ENCODE measurements at places on chromosomes 6 and 20. TPM values are rescaled to one million over a fixed set of nuclear protein-coding genes. Genes with fewer than 3 reads are reported as not detected.

DNA sequence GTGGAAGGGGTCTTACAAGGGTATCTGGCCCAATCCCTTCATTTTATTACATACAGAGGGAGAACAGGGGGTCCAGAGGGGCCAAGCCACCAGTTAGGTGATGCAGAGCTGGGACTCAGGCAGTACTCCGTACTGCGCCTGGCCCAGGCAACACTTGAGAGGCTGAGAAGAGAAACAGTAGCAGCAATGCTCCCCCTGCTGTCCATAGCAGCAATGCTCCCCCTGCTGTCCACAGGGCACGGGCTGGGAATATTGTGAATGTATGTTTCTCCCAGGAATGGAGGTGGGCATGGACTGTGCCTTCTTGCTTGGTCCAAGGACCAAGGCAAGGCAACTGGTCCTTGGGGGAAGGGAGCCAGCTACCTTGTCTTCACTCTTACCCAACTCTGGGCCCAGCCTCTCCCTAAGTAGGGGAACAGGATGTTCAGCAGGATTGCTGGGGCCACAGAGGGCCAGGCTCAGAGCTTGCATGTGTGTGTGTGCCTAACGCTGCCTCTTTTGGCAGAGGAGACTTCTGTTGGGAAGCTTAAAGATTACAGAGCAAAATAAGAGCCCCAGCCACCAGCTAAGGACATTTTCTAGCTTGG is 14.8 kb upstream of the FAM83C start:
- DNase-seq = no peak

GRCh38 chr6:109762166-109762565 is 71.1 kb downstream of the FIG4 start:
- DNase-seq = peak; percentile 27

DNA sequence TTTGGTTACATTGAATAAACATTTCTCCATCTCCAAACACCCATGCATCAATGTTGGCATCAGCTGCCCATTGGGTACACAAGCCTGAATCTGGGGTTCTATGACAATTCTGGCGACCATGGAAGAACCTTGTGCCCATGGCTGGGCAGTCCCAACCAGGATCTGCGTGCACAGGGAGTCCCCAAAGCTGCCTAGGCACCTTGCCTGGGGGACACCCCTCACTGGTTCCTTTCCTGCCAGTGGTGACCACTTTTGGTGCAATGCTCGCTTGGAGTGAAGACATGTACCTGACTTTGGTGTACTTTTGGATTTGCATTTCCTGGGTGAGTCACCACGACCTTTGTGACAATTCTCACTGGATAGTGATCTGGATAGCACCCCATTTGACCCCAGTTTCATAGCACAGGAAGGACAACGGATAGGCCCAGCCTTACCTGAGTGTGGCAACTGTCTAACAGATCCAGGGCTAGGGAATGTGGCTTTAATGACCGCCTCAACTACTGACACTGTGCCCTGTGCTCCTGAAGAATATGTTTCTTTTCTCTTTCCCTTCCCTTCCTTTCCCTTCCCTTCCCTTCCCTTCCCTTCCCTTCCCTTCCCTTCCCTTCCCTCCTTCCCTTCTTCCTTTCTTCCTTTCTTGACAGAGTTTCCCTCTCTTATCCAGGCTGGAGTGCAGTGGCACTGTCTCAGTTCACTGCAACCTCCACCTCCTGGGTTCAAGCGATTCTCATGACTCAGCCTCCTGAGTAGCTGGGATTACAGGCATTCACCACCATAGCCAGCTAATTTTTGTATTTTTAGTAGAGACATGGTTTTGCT is 7.1 kb downstream of the SPINT3 start:
- no peak for DNase-seq

DNA sequence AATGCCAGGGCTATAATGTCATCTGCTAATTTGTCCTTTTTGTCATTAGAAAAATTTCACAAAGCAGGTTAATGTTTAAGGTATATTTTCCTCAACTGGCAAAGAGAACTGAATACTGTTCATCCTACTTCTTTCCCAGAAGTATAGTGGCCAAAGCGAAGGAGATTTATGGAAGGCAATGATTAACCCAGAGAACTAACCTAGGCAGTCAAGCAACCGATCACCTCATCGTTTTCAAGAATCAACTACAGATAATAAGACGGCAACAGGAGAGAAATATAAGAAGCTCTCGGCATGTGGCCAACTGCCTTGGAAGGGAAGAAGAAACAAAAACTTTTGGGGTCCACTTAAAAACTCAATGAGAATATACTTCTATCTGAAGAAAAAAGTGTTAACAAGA is 38.2 kb downstream of the REV3L start:
- no peak for DNase-seq

GRCh38 chr6:168160506-168161370 is 81.7 kb upstream of the FRMD1 start:
- DNase-seq = no peak

PXDC1 gene
- 36.4 TPM for total RNA-seq

CST5 gene
- total RNA-seq = not detected

DNA sequence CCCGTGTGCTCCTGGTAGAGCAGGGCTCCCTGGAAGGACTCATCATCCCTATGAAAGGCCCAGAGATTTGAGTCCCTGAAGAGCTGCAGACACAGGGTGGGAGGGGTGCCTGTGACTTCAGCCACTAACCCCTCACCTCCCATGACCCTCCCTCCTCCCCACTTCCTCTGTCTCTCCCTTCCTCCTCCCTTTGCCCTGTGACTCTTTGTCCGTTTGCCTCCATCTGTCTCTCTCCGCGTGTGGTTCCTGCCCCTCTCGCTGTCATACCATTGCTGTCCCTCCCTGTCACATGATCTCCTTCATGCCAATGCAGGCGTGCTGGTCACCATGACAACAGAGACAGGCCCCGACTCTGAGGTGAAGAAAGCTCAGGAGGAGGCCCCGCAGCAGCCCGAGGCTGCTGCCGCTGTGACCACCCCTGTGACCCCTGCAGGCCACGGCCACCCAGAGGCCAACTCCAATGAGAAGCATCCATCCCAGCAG is 19.0 kb downstream of the EPB41L1 start:
- no peak for DNase-seq

CDC5L gene
- total RNA-seq = 25.9 TPM

DNA sequence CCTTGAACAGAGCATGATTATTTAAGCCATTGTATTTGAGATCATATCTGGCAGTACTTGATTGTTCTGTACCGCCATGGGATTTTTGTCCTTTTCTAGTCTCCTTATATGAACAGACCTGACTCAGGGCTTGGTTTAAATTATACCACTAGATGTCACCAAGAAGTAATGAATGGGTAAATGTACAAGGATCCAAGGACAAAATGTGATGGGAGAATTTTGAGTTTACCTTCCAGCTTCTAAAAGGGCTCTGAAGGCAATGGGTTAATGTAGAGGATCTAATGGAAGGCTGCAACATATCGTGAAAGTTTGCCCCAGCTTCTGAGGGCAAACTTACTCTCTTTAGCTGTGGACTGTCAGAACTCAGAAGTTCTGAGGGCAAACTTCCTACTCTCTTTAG is 12.0 kb downstream of the RNF8 start:
- DNase-seq = no peak

GRCh38 chr6:20711518-20711917 is 177.3 kb downstream of the CDKAL1 start:
- no peak for DNase-seq

- DNase-seq = no peak
Measured at GRCh38 chr6:145836170-145836569, 21.6 kb upstream of the FBXO30 start.

LPIN3 gene
- 17.8 TPM for total RNA-seq

GRCh38 chr6:132084811-132085509 is 133.8 kb upstream of the CCN2 start:
- DNase-seq = peak; percentile 95

MRPS18B gene
- total RNA-seq = 65.8 TPM

DNA sequence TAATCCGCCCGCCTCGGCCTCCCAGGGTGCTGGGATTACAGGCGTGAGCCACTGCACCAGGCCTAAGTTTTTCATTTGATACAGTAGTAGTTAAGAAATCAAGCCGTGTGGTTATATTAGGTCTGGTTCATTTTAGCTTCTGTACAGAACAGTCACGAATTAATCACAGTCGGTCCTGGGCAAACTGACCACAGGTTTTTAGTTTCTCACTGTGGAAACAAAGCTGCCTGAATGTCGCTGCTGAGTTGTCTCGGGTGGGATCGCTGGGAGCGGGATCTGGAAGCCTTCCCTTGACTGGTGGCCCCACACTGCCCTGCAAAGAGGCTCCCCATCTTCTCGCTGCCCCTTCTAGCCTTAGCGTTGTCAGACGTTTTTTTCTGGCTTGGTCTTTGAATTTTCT is 18.6 kb downstream of the UCKL1 start:
- no peak for DNase-seq

DZANK1 gene
- 1.4 TPM for total RNA-seq

GRCh38 chr20:15654208-15654649 is 919.0 kb downstream of the KIF16B start:
- DNase-seq = no peak

EPPIN gene
- not detected for total RNA-seq

TFAP2C gene
- 0.23 TPM for total RNA-seq

DNA sequence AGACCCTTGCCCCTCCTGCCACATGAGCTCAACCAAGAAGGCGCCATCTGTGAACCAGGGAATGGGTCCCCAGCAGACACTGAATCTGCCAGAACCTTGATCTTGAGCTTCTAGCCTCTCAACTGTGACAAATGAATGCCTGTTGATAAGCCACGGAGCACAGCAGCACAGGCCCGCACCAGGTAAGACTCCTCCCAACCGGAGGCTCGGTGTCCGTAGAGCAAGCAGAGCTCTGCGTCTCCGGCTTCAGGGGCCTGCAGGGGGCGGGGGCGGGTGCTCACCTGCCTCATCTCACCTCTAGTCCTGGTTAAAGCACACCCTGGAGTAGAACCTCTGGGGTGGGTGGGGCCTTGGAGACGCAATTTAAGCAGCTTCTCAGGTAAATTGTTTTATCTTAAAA is 122.7 kb downstream of the SMOC2 start:
- no peak for DNase-seq

DNA sequence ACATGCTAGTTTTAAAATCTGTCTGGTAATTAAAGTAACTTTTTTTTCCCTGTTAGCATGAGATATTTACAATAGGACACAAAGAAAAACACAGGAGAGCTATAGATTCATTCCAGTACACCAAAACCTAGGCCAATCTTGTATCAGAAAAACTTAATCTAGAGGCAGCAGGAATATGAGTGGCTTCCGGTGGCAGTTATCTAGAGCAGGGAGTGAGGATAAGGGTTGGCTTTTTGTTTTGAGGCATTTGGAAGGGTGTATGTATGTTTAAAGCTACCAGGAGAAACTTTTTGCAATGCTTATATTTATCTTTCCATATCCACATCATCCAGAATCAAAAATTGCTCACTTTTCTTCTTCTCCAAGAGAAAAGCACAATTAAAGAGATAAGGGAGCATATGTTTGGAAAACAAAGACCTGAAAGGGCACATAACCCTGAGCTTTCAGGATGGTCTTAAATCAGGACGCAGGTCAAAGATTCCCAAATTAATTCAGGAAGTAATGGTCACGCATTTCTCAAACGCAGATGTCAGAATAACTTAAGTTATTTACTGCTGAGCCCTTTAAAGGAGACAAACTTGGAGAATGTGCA is 13.1 kb downstream of the TFAP2A start:
- DNase-seq = no peak

DNA sequence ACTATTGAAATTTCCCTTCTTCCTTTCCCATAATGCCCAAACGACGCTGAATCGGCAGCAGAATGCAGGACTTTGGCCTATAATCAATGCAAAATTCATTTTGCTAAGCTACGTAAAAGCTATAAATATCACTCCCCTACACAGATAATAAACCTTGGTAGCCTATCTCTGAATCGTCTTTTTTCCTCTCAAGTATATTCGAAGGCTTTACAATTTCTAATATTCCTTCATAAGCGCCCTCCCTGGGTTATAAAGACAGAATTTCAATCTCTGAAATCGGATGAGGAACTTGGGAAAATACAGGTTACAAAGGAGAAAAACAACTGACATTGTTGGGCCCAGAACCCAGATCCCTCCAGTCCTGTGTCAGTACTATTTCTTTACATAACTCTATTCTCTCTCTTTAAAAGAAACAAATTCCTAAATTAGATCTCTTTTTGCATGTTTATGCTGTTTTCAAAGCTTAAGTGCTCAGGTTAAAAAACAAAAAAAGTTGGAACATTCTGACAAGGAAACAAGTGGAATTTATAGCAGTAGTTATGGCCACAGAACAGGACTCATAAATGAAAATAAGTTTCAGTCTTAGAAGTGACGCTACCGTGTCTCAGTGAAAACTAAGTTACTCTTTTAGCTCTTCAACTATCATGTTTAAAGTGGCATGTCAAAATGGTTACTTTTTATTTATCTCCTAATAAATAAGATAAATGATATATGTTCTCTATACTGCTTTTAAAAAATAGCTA is 84.5 kb downstream of the SESN1 start:
- DNase-seq = no peak

DNA sequence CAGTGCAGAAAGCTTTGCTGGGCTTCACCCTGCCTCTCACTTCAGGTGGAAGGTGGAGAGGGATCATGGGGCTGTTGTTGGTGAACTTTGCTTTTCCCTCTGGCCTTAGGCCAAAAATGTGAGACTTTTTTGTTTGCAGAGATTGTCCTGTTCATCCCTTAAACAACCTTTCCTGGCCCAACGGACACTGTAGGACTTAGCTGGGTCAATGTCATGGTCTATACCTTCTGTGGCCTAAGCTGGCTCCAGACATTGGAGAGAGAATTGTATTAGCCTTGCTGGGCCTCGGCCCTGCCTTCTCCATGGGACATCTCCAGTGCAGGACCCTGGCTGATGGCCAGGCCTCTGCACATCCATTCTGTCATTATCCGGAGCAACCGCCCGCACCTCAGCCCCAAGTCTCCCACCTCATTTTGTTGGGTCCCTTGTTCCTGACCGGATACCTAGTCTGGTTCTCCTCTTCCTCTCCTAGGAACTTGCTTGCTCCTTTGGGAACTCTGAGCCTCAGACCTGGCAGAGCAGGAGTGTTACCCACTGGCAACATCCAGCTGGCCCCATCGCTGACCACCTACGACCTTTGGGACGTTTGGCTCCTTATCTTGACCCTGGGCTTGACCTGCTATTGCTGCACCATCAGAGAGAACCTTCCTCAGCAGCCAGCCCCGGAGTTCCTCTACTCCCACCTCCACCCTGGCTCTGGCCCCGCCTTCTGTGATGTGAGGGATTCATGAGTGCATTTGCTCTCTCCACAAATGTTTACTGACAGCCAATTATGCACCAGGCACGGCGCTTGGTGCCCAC is 128.2 kb downstream of the BANF2 start:
- no peak for DNase-seq

DNA sequence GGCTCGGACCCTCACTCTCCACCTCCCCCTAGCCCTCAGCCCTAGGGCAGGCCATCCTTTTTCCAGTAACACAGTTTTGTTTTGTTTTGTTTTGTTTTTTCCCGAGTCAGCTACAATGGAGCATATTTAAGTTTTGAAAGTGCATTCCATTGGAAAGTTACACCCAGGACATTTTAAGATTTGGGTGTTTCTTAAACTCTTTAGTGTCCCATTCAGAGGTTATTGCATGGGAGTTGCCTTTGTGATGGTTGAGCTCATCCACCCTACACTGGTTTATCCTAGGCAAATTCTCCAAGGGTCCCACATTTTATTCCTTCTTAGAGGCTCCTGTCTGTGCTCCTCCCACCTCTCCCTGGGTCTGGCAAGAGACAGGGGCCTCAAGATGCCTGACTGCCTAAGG is 58.9 kb downstream of the THBS2 start:
- DNase-seq = no peak

Measured in epithelial cell of proximal tubule (primary cell).